ENCODE measurements at places on chromosomes 1 and 21. TPM values are rescaled to one million over a fixed set of nuclear protein-coding genes. Genes with fewer than 3 reads are reported as not detected.

DNA sequence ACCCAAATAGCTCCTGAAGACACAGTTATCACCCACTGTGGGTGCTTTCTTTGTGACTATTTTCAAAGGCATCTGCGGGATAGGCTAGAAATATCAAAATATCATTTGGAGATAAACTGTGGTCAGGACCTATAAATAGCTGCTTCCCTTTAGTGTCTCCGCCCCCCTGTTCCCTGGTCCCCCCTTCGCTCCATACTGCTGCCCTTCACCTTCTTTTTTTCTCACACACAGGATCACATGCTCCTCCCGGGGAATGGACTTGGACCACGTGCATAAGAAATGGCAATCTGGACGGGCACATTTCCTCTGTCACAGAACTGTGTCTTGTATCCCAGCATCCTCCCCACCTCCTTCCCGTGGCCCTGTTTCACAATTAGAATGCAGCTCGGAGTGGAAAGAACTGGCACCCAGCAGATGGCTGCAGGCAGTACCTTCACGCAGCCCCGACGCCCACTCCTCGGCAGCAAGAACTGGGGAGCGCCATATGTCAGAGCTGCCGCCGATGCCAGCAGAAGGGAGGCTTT is 68.8 kb upstream of the SSX2IP start:
- H3K4me3 ChIP-seq, result no peak overlapping the region
- no peak for DNase-seq
- no peak overlapping the region for H3K27ac ChIP-seq
- peaks cover 10% of the 10 kb centered on the region for H3K4me1 ChIP-seq
- H3K27me3 ChIP-seq, result no peaks in the 10 kb centered on the region

GRCh38 chr21:45392573-45392971 is 12.4 kb upstream of the COL18A1 start:
- no peak for DNase-seq
- no peak overlapping the region for H3K27ac ChIP-seq
- H3K27me3 ChIP-seq, result no peaks in the 10 kb centered on the region
- H3K4me1 ChIP-seq, result no peaks in the 10 kb centered on the region
- no peak overlapping the region for H3K4me3 ChIP-seq

Gene KRTAP10-1
- not detected for total RNA-seq

GRCh38 chr21:33291686-33292085 is 25.5 kb downstream of the IL10RB start:
- peaks cover 34% of the 10 kb centered on the region for H3K4me1 ChIP-seq
- peaks cover 11% of the 10 kb centered on the region for H3K36me3 ChIP-seq
- H3K27ac ChIP-seq, result no peak overlapping the region
- H3K4me3 ChIP-seq, result no peak overlapping the region
- no peaks in the 10 kb centered on the region for H3K27me3 ChIP-seq
- DNase-seq, result no peak

DNA sequence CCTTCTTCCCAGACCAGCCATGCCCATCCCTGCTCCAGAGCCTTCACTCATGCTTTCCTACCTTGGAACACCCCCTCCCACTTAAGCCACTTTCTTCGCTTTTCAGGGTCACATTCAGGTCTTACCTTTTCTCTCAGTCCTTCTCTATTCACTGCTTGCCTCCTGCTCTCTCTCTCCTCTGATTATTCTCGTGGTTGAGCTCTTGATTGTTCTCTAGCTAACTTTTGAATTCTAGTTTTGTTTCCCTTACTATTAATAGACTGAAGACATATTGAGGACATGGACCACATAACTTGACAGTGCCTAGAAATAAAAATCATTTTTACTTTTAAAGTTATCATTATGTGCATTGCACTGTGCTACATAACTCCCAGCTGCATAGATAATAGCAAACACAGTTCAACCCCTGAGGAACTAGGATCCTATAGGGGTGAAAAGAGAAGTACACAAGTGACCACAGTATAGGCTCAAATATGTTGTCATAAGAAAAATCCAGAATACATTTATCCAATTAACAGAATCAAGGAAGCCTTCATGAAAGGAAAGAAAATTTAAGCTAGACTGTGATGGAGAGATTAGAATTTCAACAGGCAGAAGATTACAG is 21.5 kb downstream of the INSL5 start:
- no peaks in the 10 kb centered on the region for H3K36me3 ChIP-seq
- no peak overlapping the region for H3K27ac ChIP-seq
- H3K27me3 ChIP-seq, result no peaks in the 10 kb centered on the region
- H3K4me3 ChIP-seq, result no peak overlapping the region

Gene IL20
- not detected for total RNA-seq

DNA sequence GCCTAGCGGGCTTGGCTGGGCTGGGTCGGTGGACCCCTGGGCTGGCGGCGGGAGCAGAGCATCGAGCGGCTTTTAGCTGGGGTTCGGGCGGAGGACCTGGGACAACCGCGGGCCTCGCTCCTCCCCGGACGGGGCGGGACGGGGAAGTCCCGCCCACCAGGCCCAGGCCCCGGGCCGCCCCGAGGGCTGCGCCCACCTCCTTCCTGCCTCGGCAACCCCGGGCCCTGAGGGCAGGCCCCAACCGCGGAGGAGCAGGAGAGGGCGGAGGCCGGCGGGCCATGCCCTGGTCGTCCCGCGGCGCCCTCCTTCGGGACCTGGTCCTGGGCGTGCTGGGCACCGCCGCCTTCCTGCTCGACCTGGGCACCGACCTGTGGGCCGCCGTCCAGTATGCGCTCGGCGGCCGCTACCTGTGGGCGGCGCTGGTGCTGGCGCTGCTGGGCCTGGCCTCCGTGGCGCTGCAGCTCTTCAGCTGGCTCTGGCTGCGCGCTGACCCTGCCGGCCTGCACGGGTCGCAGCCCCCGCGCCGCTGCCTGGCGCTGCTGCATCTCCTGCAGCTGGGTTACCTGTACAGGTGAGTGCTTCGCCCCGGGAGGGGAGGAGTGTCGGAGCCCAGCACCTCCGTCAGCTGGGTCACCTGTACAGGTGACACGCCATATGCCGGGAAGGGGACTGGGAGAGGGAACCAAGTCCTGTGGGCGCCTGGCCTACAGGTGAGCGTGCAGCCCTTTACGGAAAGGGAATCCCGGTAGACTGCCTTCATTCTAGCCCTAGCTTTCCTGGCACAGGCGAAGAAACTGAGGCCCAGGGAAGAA is at the start of gene XKR8:
Gene XKR8 (plus strand): TSS at position 182 of the 812 bp plus-strand sequence. CDS start 97 bp downstream, at position 279.
- H3K27me3 ChIP-seq, result no peaks in the 10 kb centered on the region
- H3K4me1 ChIP-seq, result peaks cover 37% of the 10 kb centered on the region
- H3K27ac ChIP-seq, result peak within 1 kb of the TSS; percentile 94

All from stomach (tissue), 19 donors.